ENCODE measurements at places on chromosomes 6 and 20.

- no peak for DNase-seq
These were observed at the start of gene ATP9A for GRCh38 chr20:51767867-51768758. Gene ATP9A, minus strand, starts transcription at chr20:51768390. Its CDS starts 21 bp downstream, at chr20:51768369.

DNA sequence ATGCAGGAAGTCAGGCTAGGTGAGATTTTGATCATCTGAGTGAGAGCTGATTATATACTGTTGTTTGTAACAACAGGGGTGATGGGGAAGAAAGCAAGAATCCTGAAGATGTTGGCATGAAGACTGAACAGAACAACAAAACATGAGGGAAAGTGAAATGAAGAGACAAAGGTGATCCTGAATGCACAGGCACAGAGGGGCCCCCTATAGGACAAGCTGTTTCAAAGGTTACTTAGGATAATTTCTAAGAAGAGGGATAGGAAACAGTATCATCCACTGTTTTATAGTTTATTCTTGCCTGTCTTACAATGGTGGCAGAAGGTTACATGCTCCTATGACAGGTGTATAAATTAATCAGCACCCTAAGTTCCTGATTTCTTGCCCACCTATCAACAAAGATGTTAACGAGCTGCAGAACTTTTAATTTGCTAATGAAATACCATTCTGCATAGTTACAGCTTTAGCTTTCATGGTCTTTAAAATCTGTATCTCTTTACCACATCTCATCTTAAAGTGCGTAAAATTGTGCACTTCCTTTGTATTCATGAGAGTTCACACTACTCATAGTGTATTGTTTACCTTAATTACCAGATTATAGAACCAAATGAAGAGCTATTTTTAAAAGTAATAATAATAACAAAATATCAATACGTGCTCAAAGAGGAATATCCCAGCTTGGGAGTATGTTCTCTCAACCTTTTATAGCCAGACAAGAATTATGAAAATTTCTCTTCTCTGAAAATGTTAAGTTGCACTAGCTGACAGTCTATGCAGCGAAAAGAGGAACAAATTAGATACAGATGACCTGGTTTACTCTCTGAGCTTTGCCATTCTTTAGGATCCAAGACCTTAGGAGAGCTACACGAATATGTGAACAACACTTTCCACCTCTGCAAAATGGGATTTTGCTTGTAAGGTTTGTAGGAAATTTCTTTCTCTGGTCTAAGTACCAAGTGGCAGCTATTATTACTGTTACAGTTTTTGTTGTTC lies 192.5 kb downstream of the EDN1 start:
- no peak for DNase-seq

DNA sequence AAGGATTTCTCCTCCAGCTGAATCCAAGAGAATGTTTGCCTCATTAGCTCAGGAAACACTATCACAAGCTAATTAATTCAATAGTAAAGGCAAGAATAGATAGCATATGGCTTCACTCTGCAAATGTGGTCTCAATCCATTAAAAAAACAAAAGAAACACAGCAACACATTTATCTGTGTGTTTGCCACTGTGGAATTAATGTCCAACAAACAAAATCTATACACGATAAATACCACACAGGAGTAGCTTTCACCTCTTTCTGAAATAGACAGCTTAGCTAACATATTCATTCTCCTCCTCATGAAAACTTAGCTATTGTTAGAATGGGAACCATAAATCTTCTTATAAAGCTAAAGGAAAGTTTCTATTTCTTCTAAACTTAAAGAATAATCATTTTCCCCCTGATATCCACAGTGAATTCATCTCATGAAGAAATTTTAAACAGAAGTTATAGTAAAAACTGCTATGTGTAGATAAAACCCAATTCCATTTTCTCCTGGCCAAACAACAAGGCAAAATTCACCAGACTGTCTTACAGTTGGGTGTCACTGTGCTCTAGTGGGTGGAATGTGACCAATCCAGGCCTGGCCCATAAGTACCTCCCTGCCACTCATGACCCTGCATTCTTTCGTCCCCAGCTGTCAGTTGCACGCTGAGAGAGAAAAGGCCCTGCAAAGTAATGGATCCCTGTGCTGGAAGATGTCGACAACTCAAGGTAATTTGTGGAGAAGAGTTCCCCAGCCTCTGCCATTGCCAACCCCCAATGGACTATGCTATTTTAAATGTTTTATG lies 92.9 kb upstream of the NRSN1 start:
- DNase-seq = no peak

DNA sequence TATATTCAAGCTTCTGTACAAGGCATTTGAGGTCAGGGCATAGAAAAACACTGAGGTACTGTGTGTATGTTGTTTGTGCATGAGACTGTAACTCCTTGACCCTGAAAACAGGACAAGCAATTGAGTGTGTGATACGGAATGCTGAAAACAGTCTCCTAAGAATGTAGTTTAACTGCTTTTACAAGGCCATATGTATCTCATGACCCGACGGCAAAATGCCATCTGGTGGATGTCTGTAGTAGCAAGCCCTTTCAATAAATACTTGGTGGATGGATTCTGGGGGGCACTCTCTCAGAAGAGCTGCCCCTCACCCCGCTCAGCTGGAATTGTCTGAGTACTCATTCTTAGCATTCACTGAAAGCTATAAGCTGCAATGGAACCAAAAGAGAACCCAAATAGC lies 69.3 kb upstream of the EYS start:
- DNase-seq = no peak

GRCh38 chr6:130239755-130240154 lies 17.0 kb upstream of the SAMD3 start:
- no peak for DNase-seq

GRCh38 chr6:5025911-5026819 lies 22.3 kb upstream of the RPP40 start:
- peak; percentile 11 for DNase-seq

- peak; percentile 95 for DNase-seq
These were observed 234.5 kb upstream of the ZNF217 start for GRCh38 chr20:53828088-53828681.

DNA sequence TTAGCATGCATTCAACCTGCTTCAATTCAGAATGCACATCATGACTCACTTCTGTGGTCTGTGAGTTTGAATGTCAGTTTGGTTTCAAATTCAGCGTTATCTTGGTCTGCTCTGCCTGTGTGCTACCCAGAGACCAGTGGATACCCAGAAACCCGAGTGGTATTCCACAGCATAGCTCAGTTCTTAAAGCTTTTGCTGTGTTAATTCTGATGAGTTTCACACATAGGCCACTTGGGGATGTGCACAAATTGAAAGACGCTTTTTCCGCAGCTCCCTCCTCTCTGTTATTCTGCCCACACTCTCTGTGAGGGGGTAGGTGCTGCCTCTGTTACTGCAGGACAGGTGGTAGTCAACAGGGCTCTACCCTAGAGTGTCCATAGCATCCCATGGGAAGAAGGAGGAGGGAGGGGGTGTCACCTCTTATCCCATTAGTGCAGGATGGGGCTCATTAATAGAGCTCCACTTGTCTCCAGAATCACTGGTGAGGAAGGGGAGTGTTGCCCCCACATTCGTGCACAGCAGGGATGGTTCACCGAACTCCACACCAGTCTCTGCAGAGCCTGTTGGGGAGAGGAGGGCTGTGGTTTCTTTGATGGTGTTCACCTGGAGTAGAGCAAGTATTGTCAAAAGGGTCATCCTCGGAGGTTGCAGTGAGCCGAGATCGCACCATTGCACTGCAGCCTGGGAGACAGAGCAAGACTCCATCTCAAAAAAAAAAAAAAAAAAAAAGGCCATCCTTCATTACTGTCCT lies 29.2 kb upstream of the SDCBP2 start:
- DNase-seq = no peak

DNA sequence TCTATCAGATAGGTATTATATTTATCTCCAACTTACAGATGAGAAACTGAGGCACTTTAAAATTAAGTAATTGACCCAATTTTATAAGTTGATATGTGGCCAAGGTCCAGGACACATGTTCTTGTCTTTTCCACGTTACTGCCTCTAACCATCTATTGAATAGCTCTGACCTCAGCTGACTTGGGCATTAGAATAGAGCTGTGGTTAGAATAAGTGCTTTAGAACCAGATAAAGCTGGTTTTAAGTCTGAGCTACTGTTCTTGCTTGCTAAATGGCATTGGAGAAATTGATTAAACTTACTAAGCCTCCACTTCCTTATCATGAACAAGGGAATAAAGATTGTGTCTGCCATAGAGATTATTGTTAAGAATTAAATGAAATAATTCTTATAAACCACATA lies 147.8 kb upstream of the DTNBP1 start:
- no peak for DNase-seq

DNA sequence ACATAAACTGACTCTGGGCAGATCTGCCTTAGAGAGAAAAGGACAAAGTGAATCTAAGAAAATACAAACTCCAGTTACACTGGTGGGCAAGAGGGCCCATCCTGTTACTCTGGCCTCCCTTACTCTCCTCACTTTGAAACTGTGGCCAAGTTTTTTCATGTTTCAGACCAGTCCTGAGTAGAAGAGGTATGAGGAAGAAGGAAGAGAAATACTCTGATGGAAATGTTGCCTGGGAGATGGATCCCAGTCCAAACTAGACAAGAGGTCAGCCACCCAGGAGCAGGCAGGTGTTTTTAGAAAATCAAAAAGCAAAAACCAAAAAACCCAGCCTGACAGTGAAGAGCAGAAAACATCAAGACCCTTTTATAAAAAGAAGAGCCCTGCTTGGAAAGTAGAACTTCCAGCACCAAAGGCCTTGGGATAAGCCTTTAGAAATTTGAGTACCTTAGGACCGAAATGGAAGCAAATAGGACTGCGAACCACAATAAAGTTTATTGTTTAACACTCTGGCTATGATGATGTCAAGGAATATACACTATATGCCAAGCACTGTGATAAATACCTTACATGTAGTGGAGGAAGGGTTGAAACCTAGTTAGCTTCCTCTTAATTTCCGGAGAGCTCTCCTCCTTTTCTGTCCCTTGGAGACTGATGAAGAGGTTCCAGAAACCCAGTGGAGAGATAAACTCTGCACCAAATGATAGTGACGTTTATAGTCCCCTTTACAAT lies 123.1 kb downstream of the KLHL32 start:
- no peak for DNase-seq

- DNase-seq = no peak
These were observed 264.3 kb upstream of the ECI2 start for GRCh38 chr6:4399656-4400055.
